ENCODE measurements at places on chromosomes 11 and 22.

DNA sequence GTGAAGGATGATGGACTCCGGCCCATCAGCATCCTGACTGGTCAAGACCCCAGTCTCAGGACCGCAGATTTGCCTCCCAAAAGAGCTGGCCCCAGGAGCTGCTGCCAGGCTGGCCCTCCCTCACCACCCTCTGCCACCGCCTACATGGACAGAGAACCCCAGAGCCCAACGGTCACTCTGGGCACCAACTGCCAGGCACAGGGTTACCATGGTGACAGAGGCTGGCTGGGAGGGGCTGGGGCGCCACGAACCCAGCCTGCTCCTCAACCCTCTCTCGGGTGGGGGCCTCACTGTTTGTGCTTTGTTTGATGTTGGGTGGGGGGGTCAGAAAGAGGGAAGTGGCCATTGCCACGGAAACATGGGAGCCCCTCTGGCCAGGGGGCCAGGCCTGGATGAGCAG is 55.8 kb downstream of the ELFN2 start:
- no peak for DNase-seq

DNA sequence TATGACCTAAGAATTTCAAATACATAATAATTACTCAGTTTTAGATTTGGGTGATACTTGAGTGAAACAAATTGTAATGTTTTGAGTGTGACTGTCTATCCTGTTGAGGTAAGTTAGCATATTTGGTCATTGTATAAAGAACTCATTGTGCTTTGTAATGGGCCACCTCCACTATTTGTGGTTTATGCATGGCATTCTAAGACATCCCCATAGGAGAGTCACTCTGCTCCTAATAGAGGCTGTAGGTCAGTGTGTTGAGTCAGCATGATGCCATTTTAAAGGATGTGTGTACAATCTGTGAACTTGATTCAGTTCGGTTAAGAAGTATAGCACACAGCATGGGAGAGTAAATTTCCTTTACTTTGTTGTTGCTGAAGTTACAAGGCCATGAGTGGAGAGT is 1112.4 kb downstream of the JRKL start:
- no peak for DNase-seq

GRCh38 chr22:49733631-49734030 is 94.0 kb downstream of the BRD1 start:
- DNase-seq = no peak

DNA sequence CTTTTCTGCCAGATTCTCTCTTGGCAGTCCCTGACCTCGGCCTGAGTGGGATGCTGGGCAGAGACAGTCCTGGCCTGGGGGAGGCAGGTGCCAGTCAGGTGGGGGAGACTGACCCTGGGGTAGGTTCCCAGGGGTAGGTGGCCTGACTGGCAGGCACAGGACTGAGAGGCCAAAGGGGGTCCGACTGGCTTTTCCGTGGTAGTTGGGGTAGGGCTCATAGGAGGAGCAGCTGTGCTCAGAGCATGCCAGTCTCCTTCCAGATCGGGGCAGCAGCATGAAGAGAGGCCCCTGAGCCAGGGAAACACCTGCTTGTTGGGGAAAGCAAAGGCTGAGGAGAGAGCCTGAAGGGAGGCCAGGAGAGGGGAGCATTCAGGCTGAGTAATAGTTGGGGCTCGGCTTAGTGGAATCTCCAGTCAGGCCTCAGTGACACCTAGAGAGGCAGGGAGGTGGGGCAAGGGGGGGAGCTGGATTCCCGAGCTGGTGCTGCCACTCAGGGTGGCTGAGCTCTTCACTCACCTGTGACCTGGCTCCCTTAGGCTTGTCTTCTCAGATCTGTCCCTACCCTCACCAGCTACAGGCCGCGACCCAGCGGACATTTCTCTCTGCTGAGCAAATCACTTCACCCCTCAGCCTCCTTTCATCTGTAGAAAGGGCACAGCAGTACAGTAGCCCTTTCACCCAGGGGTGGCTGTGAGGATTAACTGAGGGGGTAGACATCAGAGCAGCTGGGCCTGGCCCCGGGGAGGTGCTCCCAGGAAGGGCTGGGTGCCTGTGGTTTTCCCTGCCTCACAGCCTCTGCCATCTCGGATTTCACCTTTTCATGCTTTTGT is 26.2 kb downstream of the MCM5 start:
- DNase-seq = no peak

GRCh38 chr11:117017456-117017855 is 80.8 kb downstream of the SIK3 start:
- DNase-seq = no peak

- no peak for DNase-seq
Observed at GRCh38 chr22:36753916-36754315, 22.0 kb downstream of the IFT27 start.

- no peak for DNase-seq
Observed at GRCh38 chr11:19422276-19422675, 181.5 kb upstream of the E2F8 start.

DNA sequence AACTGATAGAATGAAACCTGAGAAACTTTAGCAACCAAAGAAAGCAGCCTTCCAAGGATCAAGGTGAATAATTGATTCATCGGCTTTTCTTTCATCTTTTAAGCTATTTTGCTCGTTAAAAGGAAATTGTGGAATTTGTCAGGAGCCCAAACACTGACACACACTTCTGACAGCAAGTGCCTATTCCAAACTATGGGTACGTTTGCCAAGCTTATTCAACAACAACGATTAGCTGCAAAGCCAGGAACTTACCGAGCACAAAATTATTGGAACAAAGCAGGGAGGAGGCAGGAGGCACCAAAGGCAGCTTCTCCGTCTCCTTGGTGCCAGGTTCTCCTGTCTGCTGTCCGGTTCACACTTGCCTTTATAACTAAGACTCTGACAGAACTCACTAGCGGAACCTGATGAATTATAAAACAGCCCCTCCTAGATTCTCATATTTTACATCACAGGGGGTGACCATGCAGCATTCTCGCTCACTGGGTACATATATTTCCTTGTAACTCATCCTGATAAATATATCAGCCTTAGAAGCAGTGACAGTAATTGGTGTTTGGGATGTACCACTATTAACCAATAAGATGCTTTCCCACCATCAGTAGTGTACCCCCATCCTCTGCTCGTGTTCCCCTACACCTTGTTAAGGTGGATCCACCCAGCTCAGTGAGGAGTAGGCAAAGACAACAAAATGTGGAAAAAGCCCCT is 395.9 kb upstream of the CCDC90B start:
- no peak for DNase-seq

DNA sequence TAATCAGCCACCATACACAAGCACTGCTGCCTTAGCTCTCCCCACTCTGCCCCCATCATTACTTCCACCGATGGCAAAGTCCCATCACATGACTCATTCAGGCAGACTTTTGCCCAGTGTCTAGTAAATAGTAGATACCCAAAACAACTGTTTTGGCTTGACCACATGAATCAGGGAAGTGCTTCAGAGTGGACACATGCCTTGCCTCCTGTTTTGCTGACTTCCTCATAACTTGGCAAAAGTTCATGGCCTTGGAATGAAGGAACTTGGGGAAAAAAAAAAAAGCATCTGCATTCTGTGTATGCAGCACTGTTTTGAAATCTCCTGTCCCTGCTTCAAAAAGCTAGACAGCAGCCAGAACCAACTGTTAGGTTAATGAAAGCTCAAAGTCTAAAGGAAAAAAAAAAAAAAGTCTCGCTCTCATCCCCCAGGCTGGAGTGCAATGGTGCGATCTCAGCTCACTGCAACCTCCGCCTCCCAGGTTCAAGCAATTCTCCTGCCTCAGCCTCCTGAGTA is 335.3 kb downstream of the FAM181B start:
- DNase-seq = no peak

GRCh38 chr11:20056950-20057943 is 103.0 kb downstream of the DBX1 start:
- DNase-seq = no peak

Data from GM06990 (cell line).